RKO (cell line): ENCODE measurements at places on chromosomes 5 and 9.

- no peak for DNase-seq
Observed at GRCh38 chr9:32928912-32929311, 72.5 kb downstream of the APTX start.

- DNase-seq: peak; percentile 91
Observed at GRCh38 chr5:181187500-181188213, 17.3 kb downstream of the TRIM7 start.

- peak; percentile 68 for DNase-seq
Observed at GRCh38 chr9:122122903-122123632, 30.0 kb upstream of the TTLL11 start.

- peak; percentile 82 for DNase-seq
Observed at GRCh38 chr9:129610473-129611306, 10.2 kb downstream of the C9orf50 start.

DNA sequence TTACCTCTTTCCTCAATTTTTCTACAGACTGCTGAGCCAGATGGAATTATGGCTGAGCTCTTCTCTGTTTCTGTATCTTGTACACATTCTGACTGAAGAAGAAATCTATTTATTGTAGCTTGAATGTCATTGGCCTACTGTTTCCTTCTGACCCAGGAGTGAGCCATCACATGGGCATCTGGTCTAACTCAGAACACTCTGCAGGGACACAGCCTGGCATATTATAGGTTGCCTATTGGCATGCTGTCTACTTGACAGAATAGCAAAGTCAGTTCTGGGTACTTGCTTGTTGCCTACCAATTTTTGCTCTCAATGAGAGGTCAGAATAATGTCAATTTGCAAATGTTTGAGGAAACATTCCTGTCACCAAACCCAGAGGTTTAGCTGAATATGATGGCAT is 7.3 kb downstream of the PCDHAC2 start:
- no peak for DNase-seq

GRCh38 chr5:148909766-148910165 is 83.4 kb downstream of the ADRB2 start:
- no peak for DNase-seq

GRCh38 chr9:8883321-8883720 is 1083.7 kb upstream of the DMAC1 start:
- DNase-seq: no peak

GRCh38 chr5:14872070-14872989 is 752 bp upstream of the ANKH start:
- DNase-seq: peak; percentile 55

GRCh38 chr9:107299437-107299836 is 16.4 kb downstream of the RAD23B start:
- peak; percentile 39 for DNase-seq

- no peak for DNase-seq
Observed at GRCh38 chr9:121150188-121150587, 51.5 kb downstream of the RAB14 start.

- DNase-seq: no peak
Observed at GRCh38 chr9:132782037-132782436, 96.0 kb downstream of the AK8 start.

DNA sequence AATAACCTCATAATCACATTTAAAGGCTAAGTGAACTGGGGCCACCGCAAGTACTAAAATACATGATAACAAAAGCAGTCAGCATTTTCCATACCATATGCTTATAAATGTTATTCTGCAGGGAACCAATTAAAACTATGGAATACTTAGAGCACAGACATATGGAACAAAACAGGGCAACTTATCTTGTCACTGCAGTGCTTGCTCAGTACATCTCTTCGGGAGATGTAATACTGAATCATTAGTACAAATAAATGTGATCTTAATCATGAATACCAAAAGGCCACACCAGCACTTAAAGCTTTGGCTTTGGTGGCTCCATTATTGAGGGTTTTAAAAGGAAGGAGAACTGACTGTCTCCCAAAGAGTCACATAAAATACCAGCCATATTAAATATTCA is 32.1 kb downstream of the PRUNE2 start:
- DNase-seq: no peak

- peak; percentile 53 for DNase-seq
Observed at GRCh38 chr5:16791036-16791705, 144.9 kb downstream of the MYO10 start.

DNA sequence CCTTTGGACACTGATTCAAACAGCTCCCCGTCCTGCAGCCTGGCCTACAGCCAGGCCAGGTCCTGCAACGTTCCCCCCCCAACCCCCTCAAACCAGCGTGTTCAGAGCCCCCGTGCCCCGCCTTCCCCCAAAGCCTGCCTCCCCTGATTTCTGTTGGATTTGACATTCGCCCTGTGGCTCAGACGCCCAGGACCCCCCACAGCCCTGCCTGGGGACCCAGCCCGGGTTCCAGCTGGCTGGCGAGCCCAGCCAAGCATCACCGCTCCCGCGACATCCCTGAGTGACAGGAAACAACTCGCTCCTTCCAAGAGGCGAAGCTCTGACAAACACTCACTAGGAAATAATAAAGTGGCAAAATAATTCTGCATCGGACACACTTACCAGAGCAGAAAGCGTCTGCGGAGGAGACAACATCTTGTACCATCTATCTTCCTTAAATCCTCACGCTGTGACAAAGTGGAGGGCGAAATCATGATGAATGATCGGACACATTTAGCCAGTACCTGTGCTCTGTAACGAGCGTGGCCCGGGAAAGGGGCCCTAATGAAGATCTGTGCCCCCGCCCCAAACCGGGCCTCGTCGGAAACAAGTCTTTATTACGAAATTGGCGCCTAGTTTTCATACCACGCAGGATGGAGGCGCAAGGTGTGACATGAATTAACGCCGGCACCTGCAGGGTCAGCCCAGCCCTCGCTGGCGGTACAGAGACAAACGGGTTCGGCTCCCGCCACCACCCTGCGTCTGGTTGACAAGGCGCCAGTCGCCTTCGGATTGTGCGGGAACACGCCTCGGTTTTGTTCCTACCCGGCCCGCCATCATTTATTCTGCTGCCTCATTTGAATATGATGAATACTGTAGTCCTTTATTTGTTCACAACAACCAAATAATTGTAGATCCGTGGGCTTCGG is 91.0 kb upstream of the MVB12B start:
- DNase-seq: no peak

DNA sequence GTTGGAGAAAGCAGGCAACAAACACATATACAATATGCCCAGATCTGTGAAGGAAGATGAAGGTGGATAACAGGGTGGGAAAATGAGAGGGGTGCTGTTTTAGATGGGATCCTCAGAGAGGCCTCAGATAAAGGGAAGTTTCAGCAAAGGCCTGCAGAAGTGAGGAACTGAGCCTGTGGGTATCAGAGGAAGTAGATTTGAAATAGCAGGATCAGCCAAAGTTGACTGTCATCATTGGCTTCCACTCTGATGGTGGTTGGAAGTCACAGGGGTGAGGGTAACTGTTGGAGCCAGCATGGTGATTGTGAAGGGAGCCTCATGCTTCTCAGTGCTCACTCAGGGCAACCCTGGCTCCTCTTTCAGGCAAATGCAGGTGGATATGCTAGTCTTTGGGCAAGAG is 607.2 kb upstream of the CLINT1 start:
- DNase-seq: no peak

GRCh38 chr5:126482591-126482990 is 59.4 kb downstream of the GRAMD2B start:
- DNase-seq: no peak

- DNase-seq: peak; percentile 94
Observed at GRCh38 chr9:96874947-96875460, 20.7 kb upstream of the ZNF782 start.

DNA sequence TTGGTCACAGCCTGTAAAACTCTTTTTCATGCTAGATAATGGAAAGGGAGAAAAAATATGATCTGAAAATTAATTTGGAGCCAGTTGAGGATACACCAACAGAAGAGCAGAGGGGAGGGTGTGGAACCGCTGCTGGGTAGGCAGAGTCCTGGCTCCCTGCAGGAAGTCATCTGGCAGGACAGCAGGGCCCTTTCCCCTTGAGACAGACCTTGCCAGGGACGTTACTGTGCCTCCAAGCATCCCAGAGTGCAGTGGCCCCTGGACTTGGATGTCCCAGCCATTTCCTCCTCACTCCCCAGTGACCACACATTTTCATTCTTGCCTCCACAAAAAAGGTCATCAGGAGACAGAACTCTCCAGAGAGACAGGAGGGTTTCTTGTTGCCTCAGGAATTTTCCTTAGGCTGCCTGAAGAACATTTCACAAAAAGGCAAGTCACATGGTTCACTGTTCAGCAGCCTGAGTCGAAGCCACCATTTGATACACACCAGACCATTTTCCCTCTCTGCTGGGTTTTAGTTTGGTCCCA is 5.9 kb downstream of the TRPM3 start:
- DNase-seq: no peak

DNA sequence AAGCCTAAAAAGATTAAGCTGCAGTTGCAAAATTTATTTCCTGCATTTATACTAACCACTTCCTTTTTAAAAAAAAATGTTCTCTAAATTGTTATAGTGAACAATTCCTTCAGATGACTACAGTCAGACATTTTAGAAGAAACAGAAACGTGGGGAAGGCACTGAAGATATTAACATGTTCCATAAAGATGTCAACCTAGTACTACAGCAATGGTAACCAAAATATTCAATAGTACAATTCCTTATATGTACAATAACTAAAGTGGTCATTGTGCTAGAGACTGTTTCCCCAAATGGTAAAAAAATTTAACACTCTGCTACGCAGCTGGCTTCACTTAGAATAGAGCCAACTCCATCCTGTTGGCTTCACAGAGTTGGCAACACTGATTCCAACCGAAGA is 97.7 kb downstream of the FNBP1 start:
- DNase-seq: no peak

DNA sequence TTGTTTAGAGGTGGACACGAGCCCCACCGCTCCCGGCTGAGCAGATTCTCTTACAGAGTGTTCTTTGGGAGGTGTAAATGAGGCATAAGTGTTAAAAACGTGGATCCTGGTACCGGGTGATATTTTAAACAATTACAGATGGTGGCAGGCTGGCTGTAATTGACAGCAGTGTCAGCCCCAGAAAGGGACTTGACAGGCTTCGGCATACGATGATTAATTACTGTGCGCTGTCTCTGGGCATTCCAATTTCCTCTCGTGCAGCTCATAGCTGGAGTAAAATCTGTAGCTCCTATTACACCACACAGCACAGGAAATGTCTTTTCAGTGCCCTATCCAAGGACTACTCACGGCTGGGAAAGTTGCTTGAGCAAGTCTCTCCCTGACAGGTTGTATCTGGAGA is 305.4 kb upstream of the IRX2 start:
- no peak for DNase-seq

DNA sequence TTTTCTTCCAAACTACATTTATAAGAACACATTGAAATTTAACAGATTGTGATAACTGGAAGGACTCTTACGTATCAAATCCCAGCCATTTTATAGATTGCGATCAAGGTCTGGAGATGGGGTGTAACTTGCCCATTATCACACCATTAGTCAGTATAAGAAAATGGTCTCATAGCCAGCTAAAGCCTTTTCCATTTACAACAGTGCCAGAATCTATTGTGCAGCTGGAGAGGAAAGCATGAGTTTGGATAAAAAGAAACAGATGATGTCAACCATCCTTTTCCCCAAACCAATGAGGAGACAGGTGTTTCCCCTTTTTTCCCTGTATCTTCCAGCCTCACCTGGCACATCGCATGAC is 658.8 kb downstream of the ACTL7B start:
- DNase-seq: no peak

DNA sequence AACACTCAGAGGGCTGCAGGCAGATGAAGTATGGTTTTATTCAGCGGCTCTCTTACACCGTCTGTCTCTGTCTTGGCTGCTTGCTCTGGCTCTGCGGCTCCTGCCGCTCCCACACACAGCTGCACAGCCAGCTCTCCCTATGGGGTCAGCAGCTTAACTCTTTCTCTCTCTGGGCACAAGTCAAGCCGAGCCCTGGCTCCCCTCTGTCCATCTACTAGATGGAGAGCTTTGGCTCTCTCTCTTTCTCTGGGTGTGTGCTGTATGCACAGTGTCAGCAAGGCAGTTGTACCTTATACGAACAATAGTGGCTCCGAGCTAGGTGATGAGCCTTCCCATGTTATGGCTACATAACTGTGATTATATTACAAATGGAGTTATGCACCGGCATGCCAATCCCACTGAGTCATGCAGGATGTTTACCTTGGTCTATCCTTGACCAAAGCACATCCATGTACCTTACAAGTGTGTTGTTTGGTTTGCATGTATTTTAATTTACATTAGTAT is 19.3 kb upstream of the PPP2CA start:
- no peak for DNase-seq

GRCh38 chr9:2228132-2228531 is 213.0 kb downstream of the SMARCA2 start:
- DNase-seq: peak; percentile 30
